ENCODE measurements at places on chromosomes 7 and 10. TPM values are rescaled to one million over a fixed set of nuclear protein-coding genes. Genes with fewer than 3 reads are reported as not detected.

ANKRD61 gene
- total RNA-seq, result 0.39 TPM

DGKI gene
- 0.40 TPM for total RNA-seq

ADAM12 gene
- 8.1 TPM for total RNA-seq

CYP26C1 gene
- 0.13 TPM for total RNA-seq

CPED1 gene
- total RNA-seq, result 21.2 TPM

GIMAP2 gene
- total RNA-seq, result 2.1 TPM

AHR gene
- 60.8 TPM for total RNA-seq

ATOH7 gene
- total RNA-seq, result 0.48 TPM

NPFFR1 gene
- total RNA-seq, result not detected

PON1 gene
- total RNA-seq, result not detected

TRPV6 gene
- total RNA-seq, result not detected

PDE1C gene
- total RNA-seq, result 0.26 TPM

PNLIPRP3 gene
- total RNA-seq, result under 0.01 TPM

PAX4 gene
- not detected for total RNA-seq

ZSCAN21 gene
- 12.5 TPM for total RNA-seq

OR2A12 gene
- not detected for total RNA-seq

PAPOLB gene
- not detected for total RNA-seq

DPY19L1 gene
- total RNA-seq, result 25.3 TPM

TFR2 gene
- total RNA-seq, result 0.64 TPM

TAC1 gene
- not detected for total RNA-seq

GIMAP8 gene
- 0.39 TPM for total RNA-seq

GDF2 gene
- total RNA-seq, result not detected

ACSM6 gene
- not detected for total RNA-seq

TMEM196 gene
- total RNA-seq, result not detected

FAM171A1 gene
- total RNA-seq, result 25.1 TPM

CH25H gene
- 0.32 TPM for total RNA-seq

IRF5 gene
- total RNA-seq, result 0.39 TPM

PBLD gene
- total RNA-seq, result 2.2 TPM

MMP21 gene
- not detected for total RNA-seq

GNAT3 gene
- 0.16 TPM for total RNA-seq

GCK gene
- total RNA-seq, result 0.56 TPM

TRIM50 gene
- not detected for total RNA-seq

RELN gene
- 0.65 TPM for total RNA-seq

CUBN gene
- total RNA-seq, result 0.16 TPM

PPP1R3C gene
- 17.3 TPM for total RNA-seq

SRRM3 gene
- 7.1 TPM for total RNA-seq

PGAM1 gene
- total RNA-seq, result 737 TPM
